Epithelial cell of umbilical artery (primary cell): ENCODE measurements at places on chromosomes 16 and 17. TPM values are rescaled to one million over a fixed set of nuclear protein-coding genes. Genes with fewer than 3 reads are reported as not detected.

Gene CYBA
- total RNA-seq = 27.1 and 97.4 TPM in 2 replicates

Gene CASKIN1
- total RNA-seq = 0.32 TPM in 1 of 2 replicates, not detected in the other

Gene PIK3R5
- under 0.01 TPM in 1 of 2 replicates, not detected in the other for total RNA-seq

Gene MYH1
- total RNA-seq = not detected in 2 replicates

Gene PPM1E
- under 0.01 TPM in 1 of 2 replicates, not detected in the other for total RNA-seq

Gene PLCG2
- 2.4 and 2.6 TPM in 2 replicates for total RNA-seq

Gene RNF222
- total RNA-seq = not detected in 2 replicates

Gene CDK5R1
- 1.4 and 1.9 TPM in 2 replicates for total RNA-seq

Gene SPATA22
- 0.30 and 1.3 TPM in 2 replicates for total RNA-seq

Gene C16orf92
- not detected in 2 replicates for total RNA-seq

Gene UMOD
- not detected in 2 replicates for total RNA-seq

Gene SLC6A4
- total RNA-seq = not detected in 2 replicates

Gene RPH3AL
- 4.6 and 6.8 TPM in 2 replicates for total RNA-seq

Gene ST6GALNAC1
- total RNA-seq = not detected in 2 replicates

Gene GPR142
- total RNA-seq = not detected in 2 replicates

Gene PRKCB
- 1.7 TPM in 1 of 2 replicates, not detected in the other for total RNA-seq

Gene SPSB3
- 40.6 and 43.5 TPM in 2 replicates for total RNA-seq

Gene PDIA2
- total RNA-seq = not detected in 2 replicates

Gene PRSS22
- not detected in 2 replicates for total RNA-seq

Gene ZNF205
- 20.1 and 29.9 TPM in 2 replicates for total RNA-seq

Gene CXCL16
- total RNA-seq = 0.32 and 1.1 TPM in 2 replicates

Gene PIGS
- 55.9 and 69.9 TPM in 2 replicates for total RNA-seq

Gene RCVRN
- total RNA-seq = not detected in 2 replicates

Gene PRR29
- 0.30 and 0.32 TPM in 2 replicates for total RNA-seq

Gene CCDC78
- total RNA-seq = 0.15 and 1.3 TPM in 2 replicates

Gene CSF3
- 0.46 and 0.97 TPM in 2 replicates for total RNA-seq

Gene FLOT2
- 62.7 and 82.4 TPM in 2 replicates for total RNA-seq

Gene MLX
- total RNA-seq = 29.2 and 34.3 TPM in 2 replicates
